ENCODE measurements at places on chromosomes 3 and 15. TPM values are rescaled to one million over a fixed set of nuclear protein-coding genes. Genes with fewer than 3 reads are reported as not detected.

DNA sequence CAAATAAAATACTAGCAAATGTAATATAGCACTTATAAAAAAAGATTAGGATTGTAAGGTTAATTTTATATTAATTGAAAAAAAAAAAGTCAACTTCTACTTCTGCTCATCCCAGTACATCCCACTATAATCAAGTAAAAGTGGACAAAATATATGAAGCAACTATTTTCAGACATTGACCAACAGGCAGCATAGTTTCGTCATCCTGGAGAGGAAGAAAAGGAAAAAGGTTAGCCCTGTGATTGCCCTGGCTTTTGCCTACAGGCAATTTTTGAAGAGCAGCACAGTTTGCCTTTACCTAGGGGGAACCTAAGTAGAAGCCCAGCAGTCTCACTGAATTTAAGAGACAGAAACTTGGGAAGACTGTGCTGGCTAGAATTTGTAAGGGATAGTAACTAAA lies 52.2 kb upstream of the ACTC1 start:
- no peaks in the 10 kb centered on the region for H3K27me3 ChIP-seq
- H3K27ac ChIP-seq: no peak overlapping the region
- DNase-seq: no peak
- no peaks in the 10 kb centered on the region for H3K36me3 ChIP-seq
- no peak overlapping the region for H3K4me3 ChIP-seq
- H3K4me1 ChIP-seq: no peaks in the 10 kb centered on the region

DNA sequence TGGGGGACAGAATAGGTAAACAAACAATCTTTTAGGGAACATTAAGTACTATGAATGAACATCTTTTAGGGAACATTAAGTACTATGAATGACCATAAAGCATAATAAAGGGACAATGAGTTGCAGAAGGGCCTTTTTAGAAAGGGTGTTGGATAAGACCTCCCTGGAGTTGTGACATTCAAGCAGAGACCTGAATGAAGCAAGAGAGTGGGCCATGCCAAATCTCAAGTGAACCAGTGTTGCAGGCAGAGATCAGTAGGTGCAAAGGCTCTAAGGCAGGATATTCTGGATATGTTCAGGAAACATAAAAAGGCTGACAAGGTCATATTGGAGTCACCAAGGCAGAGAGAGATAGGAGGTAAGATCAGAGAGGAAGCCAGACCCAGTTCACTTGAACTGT lies 29.4 kb upstream of the ZBTB38 start:
- H3K27ac ChIP-seq: no peak overlapping the region
- DNase-seq: no peak
- no peaks in the 10 kb centered on the region for H3K27me3 ChIP-seq
- no peak overlapping the region for H3K4me3 ChIP-seq
- no peaks in the 10 kb centered on the region for H3K4me1 ChIP-seq

Gene FGD5
- 8.6 TPM for total RNA-seq

Gene KIF23
- 33.8 TPM for total RNA-seq

Gene CHRNA7
- total RNA-seq: 37.5 TPM

DNA sequence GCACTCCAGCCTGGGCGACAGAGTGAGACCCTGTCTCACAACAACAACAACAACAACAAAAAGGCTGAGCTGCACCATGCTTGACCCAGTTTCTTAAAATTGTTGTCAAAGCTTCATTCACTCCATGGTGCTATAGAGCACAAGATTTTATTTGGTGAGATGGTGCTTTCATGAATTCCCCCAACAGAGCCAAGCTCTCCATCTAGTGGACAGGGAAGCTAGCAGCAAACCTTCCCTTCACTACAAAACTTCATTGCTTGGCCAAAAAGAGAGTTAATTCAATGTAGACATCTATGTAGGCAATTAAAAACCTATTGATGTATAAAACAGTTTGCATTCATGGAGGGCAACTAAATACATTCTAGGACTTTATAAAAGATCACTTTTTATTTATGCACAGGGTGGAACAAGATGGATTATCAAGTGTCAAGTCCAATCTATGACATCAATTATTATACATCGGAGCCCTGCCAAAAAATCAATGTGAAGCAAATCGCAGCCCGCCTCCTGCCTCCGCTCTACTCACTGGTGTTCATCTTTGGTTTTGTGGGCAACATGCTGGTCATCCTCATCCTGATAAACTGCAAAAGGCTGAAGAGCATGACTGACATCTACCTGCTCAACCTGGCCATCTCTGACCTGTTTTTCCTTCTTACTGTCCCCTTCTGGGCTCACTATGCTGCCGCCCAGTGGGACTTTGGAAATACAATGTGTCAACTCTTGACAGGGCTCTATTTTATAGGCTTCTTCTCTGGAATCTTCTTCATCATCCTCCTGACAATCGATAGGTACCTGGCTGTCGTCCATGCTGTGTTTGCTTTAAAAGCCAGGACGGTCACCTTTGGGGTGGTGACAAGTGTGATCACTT lies 2.0 kb downstream of the CCR5 start:
- H3K36me3 ChIP-seq: no peaks in the 10 kb centered on the region
- no peaks in the 10 kb centered on the region for H3K27me3 ChIP-seq
- no peaks in the 10 kb centered on the region for H3K4me1 ChIP-seq
- no peak for DNase-seq
- peak overlapping the region; percentile 40 for H3K27ac ChIP-seq

- no peaks in the 10 kb centered on the region for H3K4me1 ChIP-seq
- no peak for DNase-seq
- no peak overlapping the region for H3K27ac ChIP-seq
These were observed 8.9 kb upstream of the POLR2M start for GRCh38 chr15:57697588-57697987.

DNA sequence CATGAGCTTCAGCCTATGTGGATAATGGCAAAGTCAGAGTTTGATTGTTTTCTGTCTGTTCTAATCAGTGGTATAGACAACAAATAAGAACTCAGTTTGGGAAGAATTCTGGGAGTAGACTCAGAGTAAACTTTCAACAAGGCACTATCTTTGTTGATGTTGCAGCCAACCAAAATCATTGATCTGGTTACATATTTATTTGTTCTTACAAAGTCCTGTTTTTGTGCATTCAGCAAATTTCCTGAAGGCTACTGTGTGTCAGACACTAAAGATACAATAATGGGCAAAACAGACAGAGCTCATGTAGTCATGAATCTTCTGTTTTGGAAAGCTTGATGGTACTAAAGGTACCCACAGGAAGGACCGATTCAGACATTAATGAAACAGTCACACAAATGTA lies 55.0 kb downstream of the GRM7 start:
- no peak for DNase-seq
- no peaks in the 10 kb centered on the region for H3K36me3 ChIP-seq
- no peak overlapping the region for H3K27ac ChIP-seq

GRCh38 chr3:47436180-47436579 lies 39.6 kb downstream of the SCAP start:
- no peaks in the 10 kb centered on the region for H3K36me3 ChIP-seq
- peak; percentile 7 for DNase-seq
- no peak overlapping the region for H3K4me3 ChIP-seq

DNA sequence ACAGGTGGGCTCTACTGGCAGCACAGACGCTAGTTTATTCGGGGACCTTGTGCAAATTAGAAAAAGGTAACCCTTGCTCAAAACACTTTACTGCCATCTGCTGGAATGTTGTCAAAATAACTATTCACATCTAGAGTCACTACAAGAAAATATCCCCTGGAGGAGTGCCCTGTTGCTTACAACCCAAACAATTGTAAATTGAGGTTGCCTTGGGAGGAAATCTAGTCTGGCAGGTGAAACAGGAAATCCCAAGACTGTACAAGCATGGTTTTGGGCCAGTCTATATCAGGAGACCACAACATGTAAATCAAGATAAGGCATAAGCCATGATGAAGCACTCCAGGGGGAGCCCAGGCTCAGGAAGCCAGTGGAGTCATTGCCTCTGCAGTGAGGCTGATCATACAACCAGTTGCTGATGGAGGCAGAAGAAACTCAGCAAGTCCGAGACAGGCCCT lies 136.8 kb upstream of the ACP3 start:
- no peaks in the 10 kb centered on the region for H3K27me3 ChIP-seq
- H3K4me3 ChIP-seq: no peak overlapping the region
- no peaks in the 10 kb centered on the region for H3K4me1 ChIP-seq
- no peaks in the 10 kb centered on the region for H3K36me3 ChIP-seq

Gene CFAP20DC
- total RNA-seq: not detected

- H3K4me1 ChIP-seq: peaks cover 12% of the 10 kb centered on the region
- H3K27me3 ChIP-seq: no peaks in the 10 kb centered on the region
- H3K27ac ChIP-seq: no peak overlapping the region
- no peak overlapping the region for H3K4me3 ChIP-seq
- DNase-seq: no peak
These were observed 48.1 kb downstream of the SH3BP5 start for GRCh38 chr3:15284121-15284889.

Gene ANKRD34C
- total RNA-seq: not detected

GRCh38 chr3:45319996-45320305 lies 68.4 kb upstream of the LARS2 start:
- H3K4me1 ChIP-seq: no peaks in the 10 kb centered on the region
- no peak for DNase-seq
- no peak overlapping the region for H3K27ac ChIP-seq
- no peaks in the 10 kb centered on the region for H3K36me3 ChIP-seq

All from Peyer's patch (tissue), 4 donors.